NCI-H82 (cell line): ENCODE measurements at places on chromosomes 11 and 22.
A peak's percentile ranks its signal among the peaks of the same experiment; 100 is the strongest.

DNA sequence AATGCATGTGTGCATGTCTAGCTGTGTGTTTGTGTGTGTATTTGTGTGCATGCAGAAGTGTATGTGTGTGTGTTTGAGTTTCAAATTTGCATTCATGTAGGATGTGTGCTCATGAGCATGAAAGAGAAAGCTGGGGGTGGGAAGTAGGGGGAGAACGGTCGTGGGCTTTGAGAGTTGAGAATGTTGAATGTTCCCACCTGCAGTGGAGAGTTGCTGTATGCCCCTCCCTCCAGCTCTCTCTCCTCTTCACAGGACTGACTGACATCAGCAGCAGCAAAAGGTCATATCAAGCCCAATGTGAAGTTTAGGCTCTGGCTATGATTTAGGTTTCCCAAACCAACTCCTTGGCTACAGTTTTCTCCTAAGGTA, 63.8 kb upstream of the RRAS2 start:
- no peak for DNase-seq

DNA sequence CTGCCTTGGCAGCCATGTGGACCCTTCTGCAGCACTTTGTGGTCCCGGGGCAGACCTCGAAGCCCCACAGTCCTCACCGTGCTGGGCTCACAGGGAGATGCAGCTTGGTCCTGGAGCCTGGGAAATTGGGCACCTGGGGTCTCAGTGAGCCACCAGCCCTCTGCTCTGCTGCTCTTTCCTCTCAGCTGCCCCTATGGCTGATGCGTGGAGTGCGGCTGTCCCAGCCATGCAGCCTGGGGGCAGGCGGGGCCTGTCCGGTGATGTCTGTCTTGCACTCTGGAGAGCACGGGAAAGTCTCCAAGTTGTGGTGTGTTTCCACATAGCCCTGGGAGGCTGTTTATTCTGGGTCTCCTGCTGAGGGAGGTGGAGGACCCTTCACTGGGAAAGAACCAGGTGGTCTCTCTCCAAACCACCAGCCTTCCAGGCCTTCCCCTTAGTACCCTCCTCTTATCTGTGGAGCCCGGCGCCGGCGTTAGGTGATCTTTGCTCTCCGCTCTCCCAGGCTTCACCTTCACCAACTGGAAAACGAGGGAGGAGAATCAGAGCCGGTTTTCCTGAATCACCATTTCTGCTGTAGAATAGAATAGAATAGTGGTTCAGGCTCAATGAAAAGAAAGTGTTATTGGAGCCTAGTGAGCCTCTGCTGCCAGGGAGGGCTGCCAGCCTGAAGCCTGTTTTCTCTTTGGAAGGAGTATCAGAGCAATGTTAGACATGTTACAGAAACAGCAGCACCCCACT, 41.2 kb upstream of the GRAMD4 start:
- no peak for DNase-seq

- peak; percentile 4 for DNase-seq
Observed at GRCh38 chr11:36792996-36793914, 195.2 kb upstream of the RAG2 start.

GRCh38 chr11:12602421-12602820, 71.8 kb upstream of the TEAD1 start:
- no peak for DNase-seq

DNA sequence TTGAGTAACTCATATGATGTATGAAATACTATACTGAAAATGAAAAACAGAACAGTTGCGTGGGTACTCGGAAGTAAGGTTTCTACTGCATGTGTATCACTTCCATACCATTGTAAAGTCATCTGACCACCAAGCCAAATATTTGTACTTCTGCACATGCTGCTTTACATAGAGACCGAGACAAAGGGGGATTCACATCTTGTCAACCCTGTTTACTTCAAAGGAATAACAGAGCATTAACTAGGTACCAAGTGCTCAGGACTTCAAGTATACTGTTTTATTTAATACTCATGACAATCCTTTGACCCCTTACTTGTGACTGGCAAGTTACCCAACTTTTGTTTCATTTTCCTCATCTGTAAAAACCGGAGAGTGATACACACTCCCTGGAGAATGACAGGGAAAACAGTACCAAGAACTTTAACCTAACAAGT, 9.9 kb downstream of the MAPK1 start:
- no peak for DNase-seq

- no peak for DNase-seq
Observed at GRCh38 chr22:32509045-32509444, 34.4 kb downstream of the FBXO7 start.

DNA sequence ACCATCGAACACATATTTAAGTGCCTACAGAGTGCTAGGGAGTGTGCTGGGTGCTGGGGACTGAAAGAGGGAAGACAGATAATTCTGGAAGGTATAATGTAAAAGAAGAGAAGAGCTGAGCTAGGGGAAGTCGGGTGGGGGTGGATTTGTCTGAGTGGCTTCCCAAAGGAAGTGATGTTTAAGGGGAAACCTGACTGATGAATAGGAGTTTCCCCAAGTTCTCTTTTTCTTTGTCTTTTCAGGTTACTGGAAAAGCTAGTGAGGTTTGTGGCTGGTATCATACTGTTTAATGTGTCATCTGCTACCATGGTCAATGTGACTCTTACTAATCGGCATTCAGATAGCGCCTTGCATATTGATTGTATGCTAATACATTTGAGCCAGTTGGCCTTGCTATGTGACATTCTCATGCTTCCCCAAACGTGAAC, 151.6 kb upstream of the MTMR2 start:
- DNase-seq: no peak

- DNase-seq: peak; percentile 63
Observed at GRCh38 chr11:79708319-79708932, 267.6 kb upstream of the TENM4 start.
